ENCODE measurements at places on chromosomes 13 and 19.

DNA sequence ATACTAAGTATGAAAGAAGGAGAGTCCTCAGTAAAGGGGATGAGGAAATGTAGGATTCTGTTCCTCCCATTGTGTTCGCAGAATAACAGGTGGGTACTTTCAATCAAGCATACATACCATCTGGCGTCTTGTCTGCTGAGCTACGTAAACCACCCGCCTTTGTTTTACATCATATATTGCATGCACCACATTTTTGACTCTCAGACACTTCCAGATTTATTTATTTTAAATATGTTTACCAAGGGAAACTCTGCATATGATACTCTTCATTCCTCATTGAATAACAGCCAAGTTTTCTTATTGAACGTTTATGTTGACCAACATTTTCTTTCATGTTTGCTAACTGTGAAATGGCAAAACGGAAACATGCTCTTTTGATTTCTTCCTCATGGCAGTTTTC lies 174.1 kb downstream of the FGF14 start:
- no peaks in the 10 kb centered on the region for H3K4me1 ChIP-seq
- no peak overlapping the region for H3K4me3 ChIP-seq
- H3K27me3 ChIP-seq: no peaks in the 10 kb centered on the region
- no peak overlapping the region for H3K27ac ChIP-seq
- no peak for DNase-seq
- H3K36me3 ChIP-seq: no peaks in the 10 kb centered on the region

GRCh38 chr13:30792285-30793000 lies 57.1 kb downstream of the ALOX5AP start:
- H3K27me3 ChIP-seq: no peaks in the 10 kb centered on the region
- no peaks in the 10 kb centered on the region for H3K36me3 ChIP-seq
- no peak overlapping the region for H3K4me3 ChIP-seq
- H3K4me1 ChIP-seq: peaks cover 22% of the 10 kb centered on the region
- no peak for DNase-seq

DNA sequence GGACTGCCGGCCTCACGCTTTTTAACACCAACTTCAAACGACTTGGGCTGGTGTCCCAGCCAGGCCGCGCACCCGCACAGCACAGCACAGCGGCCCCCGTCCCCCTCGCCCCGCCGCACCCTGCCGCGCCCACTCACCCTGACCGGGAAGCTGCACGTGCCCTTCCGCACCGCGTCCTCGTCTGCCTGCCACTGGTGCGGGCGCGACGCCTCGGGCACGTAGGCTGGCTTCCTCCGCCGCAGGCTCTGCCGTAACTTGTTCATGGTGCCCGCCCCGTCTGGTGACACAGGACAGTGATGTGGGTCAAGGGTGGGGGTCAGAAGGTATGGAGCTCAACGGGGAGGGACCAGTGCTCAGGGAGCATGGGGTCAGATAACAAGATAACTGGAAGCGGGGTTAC lies 6.2 kb downstream of the NUMBL start:
- no peaks in the 10 kb centered on the region for H3K4me1 ChIP-seq
- no peak overlapping the region for H3K4me3 ChIP-seq
- no peak overlapping the region for H3K27ac ChIP-seq

DNA sequence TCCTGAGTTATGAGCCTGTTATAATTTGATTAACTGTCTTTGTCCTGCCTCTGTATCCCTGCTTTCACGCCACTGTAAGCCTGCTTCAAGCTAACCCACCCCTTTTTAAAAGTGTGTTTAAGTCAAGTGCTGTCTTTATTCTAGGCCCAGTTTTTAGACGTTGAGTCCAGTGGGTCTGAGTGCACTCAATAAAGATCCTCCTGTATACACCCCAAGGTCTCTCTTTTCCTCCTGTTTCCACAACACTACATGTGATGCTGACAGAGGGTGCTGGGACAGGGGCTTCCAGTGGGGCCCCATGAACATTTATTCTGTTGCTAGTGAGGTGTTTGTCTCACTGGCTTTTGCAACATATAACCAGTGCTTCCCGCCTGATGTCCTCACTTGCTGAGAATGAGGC lies 6.7 kb upstream of the F2RL3 start:
- DNase-seq: no peak
- no peaks in the 10 kb centered on the region for H3K27me3 ChIP-seq
- H3K36me3 ChIP-seq: peaks cover 3% of the 10 kb centered on the region
- H3K4me1 ChIP-seq: peaks cover 3% of the 10 kb centered on the region

Data from effector memory CD8-positive, alpha-beta T cell (primary cell).